ENCODE measurements at places on chromosomes 12 and 14.
A peak's percentile ranks its signal among the peaks of the same experiment; 100 is the strongest.

- DNase-seq: peak; percentile 29
Observed at GRCh38 chr12:14828892-14829291, 14.4 kb downstream of the ART4 start.

- DNase-seq: no peak
Observed at GRCh38 chr12:13725049-13725448, 256.4 kb downstream of the GRIN2B start.

- DNase-seq: peak; percentile 48
Observed at GRCh38 chr12:113298861-113299545, 35.9 kb downstream of the SLC8B1 start.

- DNase-seq: no peak
Observed at GRCh38 chr14:83133981-83134645, 1600.5 kb upstream of the SEL1L start.

DNA sequence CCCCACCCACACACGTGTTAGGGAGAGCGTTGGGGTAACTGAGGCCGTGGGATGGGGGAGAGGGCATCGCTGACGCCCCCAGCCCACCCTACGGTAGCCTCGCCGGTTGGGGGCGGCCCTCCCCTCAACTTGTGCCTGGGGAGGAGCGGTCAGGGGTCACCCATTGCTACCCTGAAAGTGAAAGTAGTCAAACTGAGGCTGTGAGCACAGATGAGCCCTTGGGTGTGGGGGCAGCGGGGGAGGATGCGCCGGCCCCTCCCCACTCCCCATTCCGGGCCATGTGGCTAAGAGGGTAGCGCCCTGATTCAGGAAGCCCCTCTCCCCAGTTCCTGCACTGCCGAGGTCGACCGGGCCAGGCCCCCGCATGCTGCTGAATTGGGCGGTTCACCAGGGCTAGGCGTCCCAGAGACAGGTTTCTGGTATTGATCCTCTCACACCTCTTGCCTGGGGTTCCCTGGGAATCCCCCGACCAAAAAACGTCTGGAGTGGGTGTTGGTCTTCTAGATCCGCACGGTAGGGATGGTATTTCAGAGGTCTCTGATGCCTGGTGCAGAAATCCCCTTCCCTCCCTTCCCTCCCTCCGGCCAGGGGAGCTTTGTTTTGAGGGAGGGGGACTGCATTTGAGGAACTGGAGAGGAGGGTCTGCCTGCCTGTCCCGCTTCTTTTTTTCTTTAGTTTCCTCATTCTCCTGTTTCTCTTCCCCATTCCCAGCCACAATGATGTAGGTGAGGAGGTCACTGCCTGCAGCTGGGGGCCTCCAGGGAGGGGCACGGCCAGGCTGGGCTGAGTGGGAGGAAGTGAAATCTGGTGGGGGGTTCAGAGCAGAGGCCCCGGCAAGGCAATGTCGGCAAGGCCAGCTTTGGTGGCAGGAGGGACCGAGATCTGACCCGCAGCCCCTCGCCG lies 1.0 kb downstream of the SH2B3 start:
- DNase-seq: no peak

DNA sequence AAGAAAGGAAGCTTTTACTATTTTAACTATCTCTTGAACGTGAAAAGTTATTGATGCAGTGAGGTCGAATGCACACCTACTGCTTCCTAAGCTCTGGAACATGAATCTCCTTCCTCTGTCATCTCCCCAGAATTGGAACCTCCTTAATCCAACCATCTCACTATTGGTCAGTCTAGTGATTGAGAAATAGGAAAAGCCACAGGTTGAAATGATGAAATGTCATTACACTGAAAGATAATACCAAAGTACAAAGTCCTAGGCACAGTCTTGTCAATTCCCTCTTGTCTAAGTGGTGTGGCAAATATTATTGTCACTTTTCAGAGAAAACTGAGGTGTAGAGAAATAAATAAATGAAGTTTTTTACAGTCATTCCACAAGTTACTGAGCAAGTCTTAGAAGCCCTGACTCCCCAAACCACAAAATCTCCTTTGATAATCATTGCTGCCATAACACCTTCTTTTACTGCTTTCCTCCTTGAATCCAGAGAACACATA lies 19.5 kb upstream of the HIGD1C start:
- DNase-seq: no peak

DNA sequence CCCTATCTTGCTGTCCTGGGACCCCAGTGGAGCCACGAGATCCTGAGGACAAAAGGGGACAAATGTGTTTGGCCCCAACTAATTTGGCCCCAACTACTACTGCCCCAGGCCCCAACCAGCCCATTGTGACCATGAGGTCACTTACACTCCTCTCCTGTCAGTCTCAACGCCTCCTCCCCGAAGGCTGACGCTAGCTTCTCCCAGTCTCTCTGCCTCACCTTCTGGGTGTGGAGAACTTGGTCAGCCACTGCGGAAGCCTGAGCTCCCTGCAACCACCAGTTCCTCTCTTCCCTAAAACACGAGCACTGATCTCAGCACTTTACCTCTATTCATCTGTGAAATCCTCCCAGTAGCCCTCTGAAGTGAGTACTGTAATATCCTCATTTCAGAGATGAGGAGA lies 13.3 kb downstream of the FAM181A start:
- no peak for DNase-seq

DNA sequence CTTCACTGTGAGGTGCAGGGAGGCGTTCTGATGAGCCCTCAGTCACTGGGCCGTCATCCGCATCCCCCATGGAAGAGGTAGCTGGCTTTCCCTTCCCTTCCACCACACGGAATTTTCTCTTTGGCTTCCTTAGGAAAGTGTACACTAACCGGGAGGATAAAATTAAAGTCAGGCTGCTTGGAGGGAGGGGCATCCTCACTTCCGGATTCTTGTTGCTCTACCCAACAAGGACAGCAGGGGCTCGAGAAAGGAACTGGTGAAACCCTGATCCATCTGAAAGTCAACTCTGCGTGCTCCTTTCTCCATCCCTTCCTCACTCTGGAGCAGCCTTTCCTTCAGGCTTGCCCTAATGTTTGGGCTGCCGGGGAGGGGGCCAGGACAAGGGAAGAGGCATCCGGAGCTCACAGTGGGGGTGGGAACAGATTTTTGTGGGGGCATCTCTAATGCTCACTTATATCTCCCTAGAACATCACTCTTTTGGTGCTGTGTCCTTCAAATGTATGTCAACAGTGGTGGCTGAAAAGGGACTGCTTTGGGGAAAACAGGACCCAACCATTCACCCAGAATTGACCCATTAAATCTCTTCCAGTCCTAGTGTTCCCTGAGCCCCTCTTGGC lies 101.4 kb upstream of the FKBP4 start:
- DNase-seq: no peak

DNA sequence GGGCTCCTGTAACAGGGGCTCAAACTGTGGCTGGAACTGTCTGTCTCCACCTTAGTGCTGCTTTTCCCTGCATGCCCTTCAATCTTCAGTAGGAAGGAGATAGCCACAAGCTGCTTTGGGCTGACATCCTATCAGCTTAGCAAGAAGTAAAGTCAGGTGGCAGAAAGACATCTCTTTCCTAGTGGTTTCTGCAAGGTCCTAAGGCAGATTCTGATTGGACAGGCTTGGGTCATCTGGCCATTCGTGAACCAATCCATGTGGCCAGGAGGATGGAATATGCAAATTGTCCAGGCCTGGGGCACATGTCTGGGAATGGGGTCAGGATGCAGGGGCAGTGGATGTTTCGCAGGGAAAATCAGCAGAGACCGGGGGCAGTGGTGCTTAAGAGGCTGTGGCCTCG lies 5.2 kb downstream of the RITA1 start:
- no peak for DNase-seq

DNA sequence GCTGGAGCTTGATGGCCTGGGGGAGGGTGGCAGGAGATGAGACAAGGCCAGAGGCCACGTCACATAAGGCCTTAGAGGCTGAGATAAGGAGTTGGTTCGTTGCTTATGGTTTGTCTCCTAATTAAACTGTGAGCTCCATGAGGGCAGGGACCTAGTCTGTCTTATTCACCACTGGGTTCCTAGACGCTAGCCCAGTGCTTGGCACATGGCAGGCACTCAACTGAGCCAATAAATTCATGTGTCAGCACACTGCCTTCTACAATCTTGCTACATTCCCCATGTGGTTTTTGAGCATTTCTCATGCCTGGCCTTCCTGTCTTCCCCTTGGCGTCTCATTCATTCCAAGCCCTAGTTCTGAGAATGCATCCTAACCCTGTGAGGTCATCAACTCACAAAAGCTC lies 92.5 kb upstream of the MED13L start:
- peak; percentile 74 for DNase-seq

DNA sequence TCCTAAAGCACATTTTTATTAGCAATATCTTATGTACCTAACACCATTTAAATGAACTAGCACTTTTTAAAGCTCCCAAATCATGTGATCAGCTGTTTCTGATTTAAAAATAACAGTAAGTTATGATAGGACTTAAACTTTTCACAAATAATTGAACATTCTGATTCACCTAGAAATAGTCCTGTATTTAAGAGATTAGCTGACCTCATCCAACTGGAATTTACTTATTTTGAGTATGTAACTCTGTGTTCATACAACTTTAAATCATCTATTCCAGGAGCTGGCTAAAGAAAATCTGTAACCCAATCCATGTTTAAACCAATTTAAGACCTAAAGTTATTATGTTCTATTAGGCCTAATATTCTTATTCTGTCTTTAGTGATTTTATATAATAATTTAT lies 184.3 kb downstream of the CCDC91 start:
- peak; percentile 4 for DNase-seq

DNA sequence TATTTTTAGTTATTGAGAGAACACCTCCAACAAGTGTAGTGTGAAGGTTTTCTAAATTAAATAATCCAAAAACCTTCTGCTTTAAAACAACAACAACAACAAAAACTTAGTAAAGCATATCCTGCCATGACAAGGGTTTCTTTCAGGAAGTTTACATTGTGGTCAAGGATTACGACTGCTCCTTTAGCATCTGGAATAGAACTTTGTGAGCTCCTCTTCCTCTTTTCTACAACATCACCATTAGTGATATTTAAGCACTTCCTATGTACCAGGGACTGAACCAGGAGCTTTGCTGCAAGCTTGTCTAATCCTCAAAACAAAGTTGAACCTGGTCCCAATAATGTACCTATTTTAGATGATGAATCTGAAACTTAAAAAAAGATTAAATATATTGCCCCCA lies 315.4 kb upstream of the KITLG start:
- no peak for DNase-seq

GRCh38 chr12:121628037-121628436 lies 1.7 kb downstream of the ORAI1 start:
- DNase-seq: no peak

GRCh38 chr12:8780389-8780788 lies 42.0 kb upstream of the A2ML1 start:
- DNase-seq: peak; percentile 27

GRCh38 chr12:130671556-130671955 lies 44.5 kb downstream of the RIMBP2 start:
- DNase-seq: no peak

GRCh38 chr12:81759190-81760051 lies at the start of gene PPFIA2:
Gene PPFIA2, minus strand, starts transcription at chr12:81759350.
- DNase-seq: peak; percentile 24

- DNase-seq: no peak
Observed at GRCh38 chr12:102317155-102317554, 119.5 kb upstream of the PMCH start.

DNA sequence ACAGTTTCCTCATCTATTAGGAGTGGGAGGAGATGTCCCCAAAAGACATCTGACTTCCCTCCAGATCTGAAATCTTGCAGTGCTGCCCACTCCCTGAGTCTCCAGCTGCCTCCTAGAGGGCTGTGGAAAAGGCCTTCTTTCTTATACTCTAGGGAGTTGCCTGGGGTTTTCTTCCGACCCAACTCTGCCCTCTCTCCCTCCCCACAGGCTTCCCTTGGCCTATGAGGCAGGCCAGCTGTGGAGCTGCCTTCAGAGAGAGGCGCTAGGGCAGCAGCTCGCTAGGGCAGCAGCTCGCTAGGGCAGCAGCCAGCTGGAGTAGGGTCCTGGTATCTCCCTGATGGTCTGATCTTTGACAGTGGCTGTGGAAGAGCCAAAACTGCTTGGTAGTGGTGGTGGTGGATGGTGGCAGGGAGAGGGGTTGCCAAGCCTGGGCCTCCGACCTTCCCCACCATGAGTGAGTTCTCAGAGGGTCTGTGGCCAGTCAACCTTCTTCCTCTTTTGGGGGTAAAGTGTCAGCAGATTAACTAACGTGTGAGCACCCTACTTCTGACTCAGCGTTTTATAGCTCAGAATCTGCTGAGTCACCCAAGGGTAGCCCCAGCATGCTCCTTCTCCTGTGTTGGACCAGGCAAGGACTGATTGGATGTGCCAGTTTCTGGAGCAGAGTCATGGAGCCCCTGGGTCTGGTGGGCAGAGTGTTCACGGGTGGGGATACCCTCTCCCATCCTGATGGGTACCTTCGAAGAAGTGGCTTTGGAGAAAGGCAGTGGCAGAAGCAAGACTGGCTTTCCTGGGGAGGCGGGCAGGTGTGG lies 2.3 kb downstream of the SLC48A1 start:
- DNase-seq: no peak

GRCh38 chr12:107353312-107353711 lies 260.0 kb upstream of the CRY1 start:
- DNase-seq: no peak

- peak; percentile 9 for DNase-seq
Observed at GRCh38 chr12:43893670-43894069, 57.8 kb downstream of the TMEM117 start.

- DNase-seq: no peak
Observed at GRCh38 chr12:121170611-121171260, 38.1 kb downstream of the P2RX7 start.

DNA sequence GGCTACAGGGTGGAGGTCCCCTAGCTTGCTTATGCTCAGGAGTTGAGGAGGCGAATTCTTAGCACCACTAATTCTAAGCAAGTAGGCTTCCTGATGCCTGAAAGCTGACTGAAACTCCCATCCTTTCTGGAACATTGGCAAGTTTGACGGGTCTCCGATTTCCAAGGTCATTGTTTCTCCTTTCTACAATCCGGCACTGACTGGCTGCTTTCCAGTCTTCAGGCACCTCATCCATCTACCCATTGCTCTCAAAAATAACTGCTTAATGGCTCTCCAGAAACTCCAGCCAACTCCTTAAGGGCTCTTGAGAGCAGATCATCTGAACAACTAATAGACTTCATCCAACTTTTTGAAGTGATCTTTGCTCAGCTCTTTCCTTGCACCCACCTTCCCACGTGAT lies 13.3 kb downstream of the REM2 start:
- DNase-seq: no peak

DNA sequence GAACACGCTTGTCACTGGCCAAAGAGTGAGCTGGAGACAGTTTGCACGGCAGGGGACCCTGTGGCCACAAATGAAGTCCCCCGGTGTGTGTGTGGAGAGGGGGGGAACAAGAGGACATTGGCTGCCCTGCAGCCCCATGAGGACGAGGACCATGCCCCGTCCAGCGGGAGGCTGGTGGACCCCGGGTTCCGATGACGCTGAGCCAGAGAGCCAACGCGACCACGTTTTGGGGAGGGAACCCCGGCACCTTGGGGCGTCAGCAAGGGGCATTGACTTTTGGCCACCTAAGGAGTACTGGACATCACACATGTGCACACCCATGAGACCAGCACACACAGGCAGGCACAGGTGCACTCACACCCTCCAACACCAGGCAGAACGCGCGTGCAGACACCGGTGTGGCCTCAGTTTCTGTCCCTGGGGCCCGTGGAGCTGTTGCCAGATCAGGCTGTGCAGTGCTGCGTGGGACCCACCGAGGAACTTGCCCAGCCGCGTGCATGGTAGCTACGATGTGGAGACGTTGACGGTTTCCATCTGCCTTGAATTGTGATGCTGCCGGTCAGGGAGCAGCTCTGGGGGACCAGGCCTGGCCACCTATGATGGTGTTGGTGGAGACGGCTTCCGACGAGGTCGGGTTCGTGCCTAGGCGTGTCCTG lies 26.5 kb downstream of the NOC4L start:
- no peak for DNase-seq

Data from GM03348 (cell line).